Karpas-422 (cell line): ENCODE measurements at places on chromosomes 7 and 10.

GRCh38 chr10:123429706-123430221, 236.4 kb upstream of the GPR26 start:
- DNase-seq: no peak

- DNase-seq: no peak
These were observed 348.7 kb upstream of the LRGUK start for GRCh38 chr7:133778472-133778871.

- no peak for DNase-seq
These were observed 134.1 kb downstream of the ZNF438 start for GRCh38 chr10:30897547-30897946.

DNA sequence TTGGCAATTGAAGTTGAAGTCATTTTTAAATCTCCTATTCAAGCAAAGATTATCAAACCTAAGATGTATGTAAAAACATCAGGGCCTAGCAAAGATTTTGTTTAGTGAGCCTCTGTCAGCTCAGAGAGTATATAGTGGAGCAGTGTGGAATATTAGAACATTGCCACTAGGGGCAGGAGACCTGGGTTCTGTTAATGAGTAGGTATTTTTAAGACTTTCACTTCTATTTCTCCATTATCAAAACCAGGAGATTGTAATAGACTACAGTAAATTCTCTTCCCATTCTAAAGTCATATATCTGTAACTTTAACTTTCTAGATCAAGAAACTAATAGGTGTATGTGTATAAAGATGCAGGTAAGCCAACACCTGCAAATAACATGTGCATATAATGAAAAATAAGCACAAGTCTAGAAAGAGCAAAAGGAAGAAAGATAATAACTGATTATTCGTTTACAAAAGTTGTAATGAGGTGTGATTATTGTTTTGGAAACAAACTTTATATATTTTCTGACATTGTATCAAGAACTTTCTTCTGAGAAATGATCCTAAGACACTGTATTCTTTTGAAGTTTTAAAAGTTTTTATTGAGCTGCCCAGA, 64.4 kb downstream of the KCND2 start:
- DNase-seq: peak; percentile 63

- peak; percentile 79 for DNase-seq
These were observed 149.8 kb upstream of the HDAC9 start for GRCh38 chr7:18345641-18346234.

DNA sequence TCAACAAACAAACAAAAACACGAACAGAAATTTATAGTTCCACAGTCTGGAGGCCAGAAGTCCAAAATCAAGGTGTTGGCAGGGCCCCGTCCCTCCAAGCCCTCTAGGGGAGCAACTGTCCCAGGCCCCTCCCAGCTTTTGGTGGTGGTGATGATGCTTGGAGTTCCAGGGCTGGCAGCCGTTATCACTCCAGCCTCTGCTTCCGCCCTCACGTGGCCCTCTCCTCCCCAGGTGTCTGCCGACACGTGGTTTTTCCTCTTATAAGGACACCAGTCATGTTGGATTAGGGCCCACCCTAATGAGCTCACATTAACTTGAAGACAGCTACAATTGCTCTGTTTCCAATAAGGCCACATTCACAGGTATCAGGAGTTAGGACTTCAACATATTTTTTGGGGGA, 49.7 kb downstream of the MICALL2 start:
- no peak for DNase-seq

- DNase-seq: no peak
These were observed 83.6 kb downstream of the ZNF277 start for GRCh38 chr7:112290065-112290464.

GRCh38 chr10:106181501-106181900, 983.0 kb downstream of the SORCS1 start:
- no peak for DNase-seq

- no peak for DNase-seq
These were observed 82.0 kb downstream of the BMS1 start for GRCh38 chr10:42864575-42864974.

- DNase-seq: no peak
These were observed 50.2 kb downstream of the PTPN12 start for GRCh38 chr7:77587272-77587671.

DNA sequence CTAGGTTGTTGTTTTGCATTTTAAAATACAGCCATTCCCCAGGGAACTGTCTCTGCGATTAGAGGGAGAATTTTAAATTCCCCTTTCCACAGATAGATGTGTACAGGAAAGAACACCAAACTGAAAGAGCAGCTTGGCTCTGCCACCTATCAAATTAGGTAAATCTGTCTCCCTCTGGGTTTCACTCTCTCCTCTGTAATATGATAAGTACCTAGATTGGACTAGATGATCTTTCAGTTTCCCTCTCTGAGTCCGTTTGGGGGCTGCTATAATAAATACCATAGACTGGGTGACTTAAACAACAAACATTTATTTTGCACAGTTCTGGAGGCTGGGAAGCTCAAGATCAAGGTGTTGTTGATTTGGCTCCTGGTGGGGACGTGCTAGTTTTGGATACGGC, 186.0 kb downstream of the KIF20B start:
- DNase-seq: no peak
